Activated CD4-positive, alpha-beta memory T cell treated with anti-CD3 and anti-CD28 coated beads, Interleukin-2, amount 10 ng/mL, durations not matched to agents 7 days and 5 days (primary cell): ENCODE measurements at places on chromosomes 2 and 18.
A peak's percentile ranks its signal among the peaks of the same experiment; 100 is the strongest.

DNA sequence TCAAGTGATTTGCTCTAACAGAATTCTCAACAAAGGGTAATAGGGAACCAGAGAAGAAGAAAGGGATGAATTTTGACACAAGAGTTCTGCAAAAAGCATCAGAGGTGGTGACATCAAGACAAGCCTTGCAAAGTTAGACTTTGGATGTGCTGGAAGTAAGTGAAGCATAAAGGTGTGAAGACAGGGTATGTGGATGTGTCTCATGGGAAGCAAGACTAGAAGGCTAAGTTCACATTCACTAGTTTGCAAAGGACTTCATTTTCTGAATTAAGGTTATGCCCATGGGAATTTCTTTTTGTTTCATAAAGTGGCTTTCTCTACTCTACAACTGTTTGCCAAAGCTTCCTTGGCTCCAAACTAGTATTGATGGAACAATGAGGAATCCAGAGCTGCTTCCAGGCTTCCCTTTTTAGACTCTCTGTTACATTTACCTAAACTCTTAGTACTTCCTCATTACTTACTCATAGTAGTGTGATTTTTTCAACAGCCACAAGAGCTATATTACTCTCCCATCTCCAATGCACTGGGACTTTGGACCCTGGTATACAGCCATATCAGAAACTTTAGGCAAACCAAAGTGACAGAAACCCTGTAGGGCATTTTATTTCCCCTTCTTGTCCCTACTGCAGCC lies 21.1 kb upstream of the IHH start:
- no peak for DNase-seq

DNA sequence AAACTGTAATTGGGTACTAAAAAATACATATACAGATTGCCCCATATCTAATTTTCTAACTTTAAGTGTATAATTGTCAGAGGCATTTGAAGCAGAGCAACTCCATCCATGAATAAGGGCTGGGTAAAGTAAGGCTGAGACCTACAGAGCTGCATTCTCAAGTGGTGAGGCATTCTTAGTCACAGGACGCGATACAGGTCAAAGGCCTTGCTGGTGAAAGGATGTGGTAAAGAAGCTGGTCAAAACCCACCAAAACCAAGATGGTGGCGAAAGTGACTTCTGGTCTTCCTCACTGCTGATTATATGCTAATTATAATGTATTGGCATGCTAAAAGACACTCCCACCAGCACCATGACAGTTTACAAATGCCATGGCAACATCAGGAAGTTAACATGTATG lies 50.0 kb downstream of the SLC8A1 start:
- no peak for DNase-seq

DNA sequence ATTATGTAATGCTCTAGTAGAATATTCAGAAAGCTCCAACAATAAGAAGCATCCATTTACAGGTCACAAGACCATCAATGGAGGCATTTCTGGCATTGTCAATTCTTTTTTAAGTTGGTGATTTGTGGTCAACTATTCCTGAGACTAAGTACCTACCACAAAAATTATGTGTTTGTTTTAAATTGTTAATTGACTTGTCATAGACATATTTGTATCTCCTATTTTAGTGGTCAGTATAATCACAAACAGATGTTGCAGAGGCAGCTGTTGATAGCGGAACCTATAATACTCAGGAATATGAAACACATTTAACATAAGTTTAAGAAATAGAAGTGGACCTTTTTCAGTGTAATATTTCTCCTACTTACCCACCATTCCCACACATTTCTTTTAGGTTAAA lies 430.1 kb downstream of the CCDC85A start:
- no peak for DNase-seq

DNA sequence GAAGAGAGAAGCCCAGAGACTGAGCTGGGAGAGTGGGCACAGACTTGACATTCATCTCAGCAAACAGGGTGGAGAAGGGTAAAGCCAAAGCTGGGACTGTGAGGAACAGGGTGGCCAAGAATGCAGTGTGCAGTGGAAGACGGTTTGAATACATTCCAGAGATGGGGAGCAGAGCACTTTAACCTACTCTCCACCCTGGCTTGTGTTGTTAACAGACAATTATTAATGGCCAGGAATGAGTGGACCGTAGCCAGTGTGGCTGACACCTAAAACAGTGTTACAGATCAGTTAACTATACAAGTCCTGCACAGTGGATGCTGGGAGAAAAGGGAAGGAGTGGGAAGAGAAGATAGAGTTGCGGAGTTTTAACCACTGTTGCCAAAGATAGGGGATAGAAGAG lies 7.4 kb upstream of the NAB1 start:
- no peak for DNase-seq

GRCh38 chr2:66202586-66202985 lies 232.3 kb upstream of the MEIS1 start:
- DNase-seq, result no peak

DNA sequence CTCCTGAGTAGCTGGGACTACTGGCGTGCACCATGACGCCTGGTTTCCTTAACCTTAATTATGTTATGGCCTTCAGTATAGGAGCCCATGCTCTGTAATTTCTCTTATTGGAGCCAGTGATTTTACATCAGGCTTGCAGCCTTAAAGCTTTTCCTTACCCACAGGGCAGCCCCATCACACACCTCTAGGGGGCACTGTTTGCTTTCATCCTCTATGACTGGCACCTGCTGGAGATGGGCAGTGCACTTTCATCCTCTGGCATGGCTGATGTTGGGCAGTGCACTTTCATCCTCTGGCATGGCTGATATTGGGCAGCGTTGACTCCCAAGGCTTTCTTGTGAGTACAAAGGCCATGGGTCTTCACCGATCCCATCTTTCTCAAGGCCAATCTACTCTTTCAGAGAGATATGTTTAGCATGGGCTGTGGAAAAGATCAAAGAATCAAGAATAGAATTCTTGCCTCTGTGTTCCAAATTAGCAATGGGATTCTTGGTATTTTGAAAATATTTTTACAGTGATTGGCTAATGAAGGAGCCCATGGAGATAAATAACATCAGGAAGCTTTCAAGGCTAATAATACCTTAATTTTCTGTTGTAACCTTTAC lies 80.7 kb upstream of the MEX3C start:
- DNase-seq, result peak; percentile 57

DNA sequence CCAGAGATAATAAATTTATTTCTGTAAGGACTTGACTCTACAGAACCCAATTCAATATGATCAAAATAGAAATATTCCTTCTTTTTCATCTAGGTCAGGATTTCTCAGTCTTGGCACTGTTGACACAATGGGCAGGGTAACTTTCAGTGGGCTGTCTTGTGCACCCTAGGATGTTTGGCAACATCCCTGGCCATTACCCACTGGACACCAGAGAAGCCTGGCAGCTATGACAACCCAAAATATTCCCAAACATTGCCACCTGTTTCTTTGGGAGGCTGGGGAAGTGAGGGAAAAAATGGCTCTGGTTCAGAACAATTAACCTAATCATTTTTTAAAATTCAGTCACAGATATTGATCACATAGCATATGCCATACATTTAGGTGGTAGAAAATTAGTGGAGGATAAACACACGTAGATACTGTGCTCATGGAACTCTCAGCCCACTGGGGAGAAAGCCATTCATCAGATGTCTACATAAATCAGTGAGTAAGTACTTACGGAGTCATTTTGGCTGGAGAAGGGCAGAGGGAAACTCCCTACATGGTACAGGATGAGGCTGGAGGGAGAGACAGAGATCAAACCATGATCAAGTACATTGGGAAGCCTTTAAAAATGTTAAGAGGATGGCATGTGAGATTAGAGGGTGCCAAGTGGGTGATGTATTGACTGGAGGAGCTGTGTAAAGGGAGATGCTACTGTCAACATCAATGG lies 718 bp upstream of the TNP1 start:
- no peak for DNase-seq

DNA sequence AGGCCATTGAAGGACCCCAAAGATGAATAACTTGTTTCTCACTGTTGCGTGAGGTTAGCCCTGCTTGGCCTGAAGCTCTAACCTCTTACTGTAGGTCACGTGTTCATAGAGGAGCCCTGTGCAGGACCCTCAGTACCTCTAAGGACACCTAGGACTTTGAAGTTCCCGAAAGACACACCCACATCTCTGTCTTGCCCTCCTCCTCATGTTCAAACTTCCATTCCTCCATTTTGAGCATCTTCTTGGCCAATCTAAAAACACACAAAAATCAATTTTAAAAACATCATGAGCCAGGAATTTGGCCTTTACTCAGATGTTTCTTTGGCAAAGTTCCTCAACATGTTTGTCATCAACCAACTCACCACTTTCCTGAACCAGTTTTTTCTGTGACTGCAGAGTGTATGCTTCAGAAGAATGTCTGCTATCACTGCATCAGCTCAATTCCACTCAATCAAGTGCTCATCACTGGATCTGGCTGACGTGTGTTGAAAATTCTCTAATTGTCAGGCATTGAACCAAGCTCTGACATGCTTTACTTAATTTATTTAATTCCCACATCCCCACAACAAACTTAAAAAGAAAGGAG lies 101.6 kb downstream of the AP1S3 start:
- DNase-seq, result no peak

DNA sequence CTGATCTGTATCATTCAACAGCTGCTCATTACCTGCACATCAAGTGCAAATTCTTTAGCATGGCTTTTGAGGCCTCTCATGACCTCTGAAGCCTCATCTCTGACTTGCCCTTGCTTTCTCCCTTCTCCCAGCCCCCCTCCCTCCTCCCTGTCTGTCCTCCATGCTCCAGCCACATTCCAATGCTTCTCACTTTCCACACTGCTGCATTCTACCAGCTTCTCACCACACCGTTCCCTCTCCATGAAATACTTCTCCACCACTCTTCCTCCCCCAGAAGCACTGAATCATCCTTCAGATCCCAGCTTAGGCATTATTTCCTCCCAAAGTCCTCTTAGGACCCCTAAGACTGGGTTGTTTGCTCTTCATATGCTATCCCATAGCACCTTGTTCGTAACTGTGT lies 26.9 kb downstream of the GCG start:
- no peak for DNase-seq

DNA sequence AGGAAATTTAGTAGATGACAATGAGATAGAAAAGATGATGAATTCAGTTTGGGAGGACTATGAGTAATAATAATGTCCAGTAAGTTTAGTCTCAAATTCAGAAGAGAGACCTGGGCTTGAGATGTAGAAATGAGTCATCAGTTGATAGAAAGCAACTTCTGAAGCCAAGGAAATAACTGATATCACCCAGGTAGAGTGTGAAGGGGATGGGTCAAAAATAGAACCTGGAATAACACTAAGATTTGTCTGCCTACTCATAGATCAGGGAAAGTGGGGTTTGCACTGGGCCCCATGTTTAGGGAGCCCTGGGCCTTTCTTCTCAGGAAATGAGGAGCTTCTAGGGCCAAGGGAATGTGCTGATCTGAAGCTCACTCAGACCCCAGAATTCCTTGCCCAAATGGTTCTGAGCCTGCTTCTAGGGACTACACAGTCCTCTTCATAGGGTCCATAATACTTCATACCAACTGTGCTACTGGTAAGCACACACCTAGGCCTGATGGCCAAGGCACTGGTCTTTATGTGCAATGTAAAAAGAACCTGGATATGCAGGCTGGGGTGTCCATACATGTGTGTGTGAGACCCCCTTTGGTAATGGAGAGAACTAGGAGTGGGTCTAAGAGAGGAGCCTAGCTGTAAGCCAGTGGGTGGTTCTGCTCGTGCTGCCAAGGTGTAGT lies 141.2 kb downstream of the IKZF2 start:
- no peak for DNase-seq

GRCh38 chr18:38427234-38427633 lies 861.6 kb upstream of the CELF4 start:
- DNase-seq, result no peak

DNA sequence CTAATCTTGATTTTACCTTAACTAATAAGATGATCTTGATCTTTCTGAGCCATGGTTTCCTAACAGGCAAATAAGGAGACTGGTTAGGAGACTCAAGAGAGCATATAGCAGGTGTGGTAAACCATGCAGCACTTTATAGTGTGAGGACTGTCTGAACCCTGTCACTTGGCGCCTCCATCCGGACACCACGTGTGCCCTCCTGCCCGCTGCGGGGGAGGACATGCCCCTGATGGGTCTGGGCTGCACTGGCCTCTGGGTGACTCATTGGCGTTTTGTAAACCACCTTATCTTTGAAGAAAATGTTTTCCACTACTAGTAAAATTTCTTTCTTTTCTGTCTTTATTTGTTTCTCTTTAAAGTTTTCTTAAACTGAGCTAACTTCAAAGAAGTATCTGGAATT lies 131.1 kb downstream of the FMNL2 start:
- DNase-seq, result no peak

- no peak for DNase-seq
Observed at GRCh38 chr2:170714381-170715061, 616 bp upstream of the SP5 start.

DNA sequence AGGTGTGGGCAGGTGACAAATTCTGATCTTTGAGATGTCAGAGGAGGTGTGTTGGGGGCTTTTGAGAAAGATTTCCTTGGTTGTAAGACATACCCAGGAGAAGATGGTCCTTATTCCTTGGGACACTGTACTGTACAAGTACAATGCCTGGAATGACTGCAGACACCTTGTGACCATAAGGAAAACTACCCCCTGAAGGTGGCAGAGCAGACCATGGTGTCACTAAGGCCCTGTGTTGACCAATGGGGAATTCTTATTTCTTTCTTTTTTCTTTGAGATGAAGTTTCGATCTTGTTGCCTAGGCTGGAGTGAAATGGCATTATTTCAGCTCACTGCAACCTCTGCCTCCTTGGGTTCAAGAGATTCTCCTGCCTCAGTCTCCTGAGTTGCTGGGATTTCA lies 4.4 kb upstream of the ANKRD29 start:
- no peak for DNase-seq

DNA sequence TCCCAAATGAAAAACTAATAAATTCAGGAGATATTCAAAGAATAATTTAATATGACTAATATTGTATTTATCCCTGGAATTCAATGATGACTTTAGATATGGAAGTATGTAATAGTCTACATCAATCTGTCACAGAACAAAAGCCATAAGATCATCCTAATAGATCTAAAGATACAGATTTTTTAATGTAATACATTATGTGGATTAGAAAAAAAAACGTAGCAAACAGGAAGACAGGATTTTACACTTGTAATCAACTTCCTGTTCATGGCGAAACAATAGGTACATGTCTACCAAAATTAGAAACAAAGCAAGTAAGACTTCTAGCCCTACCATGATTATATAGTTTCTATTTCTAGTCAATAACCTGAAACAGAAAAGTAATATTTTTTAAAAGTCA lies 192.2 kb downstream of the TTC32 start:
- no peak for DNase-seq

DNA sequence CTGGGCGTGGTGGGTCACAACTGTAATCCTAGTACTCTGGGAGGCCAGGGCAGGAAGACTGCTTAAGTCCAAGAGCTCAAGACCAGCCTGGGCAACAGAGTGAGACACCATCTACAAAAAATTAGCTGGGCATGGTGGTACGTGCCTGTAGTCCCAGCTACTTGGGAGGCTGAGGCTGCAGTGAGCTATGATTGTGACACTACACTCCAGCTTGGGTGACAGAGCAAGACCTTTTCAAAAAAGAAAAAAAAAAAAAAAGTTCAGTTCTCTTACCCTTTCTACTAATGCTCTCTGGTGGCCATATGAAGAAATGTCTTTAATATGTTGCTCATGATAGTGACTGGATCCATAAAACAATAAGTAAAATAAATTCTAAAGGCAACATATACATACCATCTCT lies 14.9 kb downstream of the TYW5 start:
- DNase-seq, result no peak
